ENCODE measurements at places on chromosomes 1 and 21.

DNA sequence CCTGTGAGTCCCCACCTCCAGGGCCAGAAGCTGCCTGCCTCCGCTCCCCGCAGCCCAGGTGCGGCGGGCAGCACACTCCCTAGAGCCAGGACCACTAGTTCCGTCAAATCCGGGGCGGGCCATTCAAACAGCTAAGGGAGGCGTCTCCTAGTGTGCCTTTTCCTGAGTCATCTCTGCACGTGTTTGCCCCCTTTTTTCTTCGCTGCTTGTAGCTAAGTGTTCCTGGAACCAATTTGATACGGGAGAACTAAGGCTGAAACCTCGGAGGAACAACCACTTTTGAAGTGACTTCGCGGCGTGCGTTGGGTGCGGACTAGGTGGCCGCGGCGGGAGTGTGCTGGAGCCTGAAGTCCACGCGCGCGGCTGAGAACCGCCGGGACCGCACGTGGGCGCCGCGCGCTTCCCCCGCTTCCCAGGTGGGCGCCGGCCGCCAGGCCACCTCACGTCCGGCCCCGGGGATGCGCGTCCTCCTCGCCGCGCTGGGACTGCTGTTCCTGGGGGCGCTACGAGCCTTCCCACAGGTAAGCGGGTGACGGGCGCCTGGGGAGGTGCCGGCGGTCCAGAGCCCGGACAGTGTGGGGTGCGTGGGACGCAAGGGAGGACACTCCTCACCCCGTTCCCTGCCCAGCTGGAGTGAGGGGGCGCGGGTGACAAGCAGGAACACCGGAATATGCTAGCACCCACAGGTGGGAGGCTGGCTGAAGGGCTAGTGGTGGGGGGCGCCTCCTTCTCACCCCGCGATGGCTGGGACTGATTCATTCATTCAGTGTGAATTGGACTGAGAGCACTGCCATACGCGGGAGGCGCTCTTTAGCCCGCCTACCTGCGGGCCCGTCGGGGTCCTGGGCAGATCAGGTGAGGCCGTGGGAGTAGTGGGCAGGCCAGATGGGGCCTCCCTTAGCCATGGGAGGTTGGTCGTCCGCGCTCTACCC is at the start of gene TNFRSF8:
TSS of gene TNFRSF8 (plus strand) at position 163 of the 932 bp plus-strand sequence. CDS start at position 459, 296 bp downstream.
- DNase-seq: peak; percentile 31

DNA sequence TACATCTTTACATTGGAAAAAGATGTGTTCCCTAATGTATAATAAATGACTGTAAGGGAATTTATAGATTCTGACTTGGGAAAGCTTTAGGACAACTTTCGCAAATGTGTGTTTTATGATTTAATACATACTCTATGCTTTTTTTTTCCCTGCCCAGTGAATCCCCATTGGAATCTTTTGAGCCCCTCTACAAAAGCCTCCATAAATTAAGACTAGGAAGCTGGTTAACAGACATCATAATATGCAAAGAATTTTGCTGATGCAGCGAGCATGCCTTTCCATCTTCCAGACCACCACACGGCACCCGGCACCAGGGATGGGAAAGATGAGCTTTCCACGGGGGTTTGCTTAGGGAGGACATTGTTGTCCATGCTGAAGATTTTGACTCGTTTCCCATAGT is 156.1 kb upstream of the IVNS1ABP start:
- no peak for DNase-seq

DNA sequence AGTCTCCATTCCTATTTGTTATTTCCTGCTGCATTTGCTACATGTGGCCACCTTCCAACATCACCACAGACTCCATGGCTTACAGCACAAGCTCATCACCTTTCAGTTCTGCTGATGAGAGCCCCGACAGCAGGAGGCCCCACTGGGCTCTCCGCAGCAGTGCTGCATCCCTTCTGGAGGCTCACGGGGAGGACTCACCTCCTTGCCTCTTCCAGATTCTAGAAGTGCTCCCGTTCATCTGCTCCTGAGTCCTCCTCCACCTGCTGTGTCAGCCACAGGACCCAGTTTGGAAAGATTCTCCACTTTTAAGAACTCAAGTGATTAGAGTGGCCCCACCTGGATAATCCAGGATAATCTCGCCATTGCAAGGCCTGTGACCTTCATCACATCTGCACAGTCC is 167.6 kb downstream of the PCBP3 start:
- DNase-seq: no peak

DNA sequence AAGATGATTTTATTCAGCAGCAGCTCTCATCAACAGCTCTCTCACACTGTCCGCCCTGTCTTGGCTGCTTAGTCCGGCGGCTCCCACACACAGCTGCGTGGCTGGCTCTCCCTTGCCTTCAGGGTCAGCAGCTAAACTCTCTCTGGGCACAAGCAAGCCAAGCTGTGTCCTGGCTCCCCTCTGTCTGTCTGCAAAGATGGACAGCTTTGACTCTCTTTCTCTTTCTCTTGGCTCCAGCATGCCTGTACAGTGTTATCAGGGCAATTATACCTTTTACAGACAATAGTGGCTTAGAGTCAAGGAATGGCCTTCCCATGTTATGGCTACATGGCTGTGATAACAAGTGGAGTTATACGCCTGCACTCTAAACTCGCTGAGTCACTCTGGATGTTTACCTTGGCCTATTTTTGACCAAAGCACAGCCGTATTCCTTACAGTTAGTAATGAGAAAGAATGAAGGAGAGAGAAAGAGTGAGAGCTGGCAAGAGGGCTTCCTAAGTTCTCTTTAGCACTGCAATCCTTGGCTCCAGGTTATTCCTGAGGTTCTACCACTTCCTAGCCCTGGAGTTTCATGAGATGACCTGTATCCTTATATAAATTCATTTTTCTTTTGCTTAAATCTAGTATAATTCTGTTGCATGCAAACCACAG is 59.9 kb upstream of the ZSWIM5 start:
- DNase-seq: peak; percentile 91

- DNase-seq: peak; percentile 63
Observed at GRCh38 chr21:33608559-33608958, 20.1 kb upstream of the DONSON start.

- no peak for DNase-seq
Observed at GRCh38 chr1:110049801-110050601, 15.6 kb downstream of the STRIP1 start.

Measured in iris pigment epithelial cell (primary cell).